ENCODE measurements at places on chromosomes 1 and 21.

GRCh38 chr1:243686159-243686558 lies 163.9 kb downstream of the AKT3 start:
- DNase-seq = no peak

- DNase-seq = no peak
Observed at GRCh38 chr21:29939924-29940275, at the start of gene GRIK1. GRIK1 (minus strand) TSS chr21:29939996.

DNA sequence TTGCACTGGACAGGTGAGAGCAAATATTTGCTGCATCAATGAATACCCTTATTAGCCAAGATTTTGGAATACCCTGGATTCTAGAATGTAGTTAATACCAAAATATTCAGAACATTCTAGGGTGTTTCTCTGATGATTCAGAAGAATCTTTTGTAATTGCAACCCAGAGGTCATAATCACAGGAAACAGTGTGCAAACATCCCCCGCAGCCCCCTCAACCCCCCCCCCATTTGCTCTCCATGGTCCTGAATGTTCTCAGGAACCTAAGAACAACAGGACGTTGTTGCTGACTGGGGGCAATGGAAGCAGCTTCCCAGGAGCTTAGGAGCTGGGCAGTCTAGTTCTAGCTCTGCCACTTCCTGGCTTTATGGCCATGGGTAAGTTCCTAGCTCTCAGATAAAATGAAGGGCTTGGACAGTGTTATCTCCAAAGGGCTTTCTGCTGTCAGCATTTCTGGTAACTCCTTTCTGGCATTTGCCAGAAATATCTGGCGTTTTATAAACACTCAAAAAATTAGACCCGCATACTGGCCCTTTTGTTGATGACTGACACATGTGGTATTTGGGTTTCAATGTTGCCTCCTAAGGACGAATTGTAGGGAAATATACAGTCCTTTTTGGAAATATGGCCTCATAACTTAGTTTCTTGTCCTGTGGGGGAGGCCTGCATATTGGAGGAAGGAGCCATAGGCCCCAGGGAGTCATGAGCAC lies 178.6 kb downstream of the RRAGC start:
- DNase-seq = no peak

DNA sequence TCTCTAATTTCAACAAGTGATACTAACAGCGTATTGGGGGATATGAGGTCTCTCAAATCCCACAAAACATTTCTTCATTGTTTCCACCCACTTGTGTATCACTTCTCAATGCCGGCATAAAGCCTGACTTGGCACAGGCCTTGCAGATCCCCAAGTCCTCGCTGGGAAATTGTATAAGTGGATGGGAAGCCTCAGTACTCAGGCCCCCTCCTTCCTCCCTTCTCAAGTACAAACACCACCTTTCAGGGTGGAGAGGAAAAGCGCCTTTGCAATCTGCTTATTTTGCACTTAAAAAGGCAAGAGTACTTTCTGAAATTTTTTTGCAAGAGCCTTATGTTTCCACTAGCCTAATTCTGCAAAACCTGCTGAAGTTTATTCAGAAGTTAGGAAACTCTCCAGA lies 25.8 kb upstream of the KLHDC8A start:
- DNase-seq = no peak

DNA sequence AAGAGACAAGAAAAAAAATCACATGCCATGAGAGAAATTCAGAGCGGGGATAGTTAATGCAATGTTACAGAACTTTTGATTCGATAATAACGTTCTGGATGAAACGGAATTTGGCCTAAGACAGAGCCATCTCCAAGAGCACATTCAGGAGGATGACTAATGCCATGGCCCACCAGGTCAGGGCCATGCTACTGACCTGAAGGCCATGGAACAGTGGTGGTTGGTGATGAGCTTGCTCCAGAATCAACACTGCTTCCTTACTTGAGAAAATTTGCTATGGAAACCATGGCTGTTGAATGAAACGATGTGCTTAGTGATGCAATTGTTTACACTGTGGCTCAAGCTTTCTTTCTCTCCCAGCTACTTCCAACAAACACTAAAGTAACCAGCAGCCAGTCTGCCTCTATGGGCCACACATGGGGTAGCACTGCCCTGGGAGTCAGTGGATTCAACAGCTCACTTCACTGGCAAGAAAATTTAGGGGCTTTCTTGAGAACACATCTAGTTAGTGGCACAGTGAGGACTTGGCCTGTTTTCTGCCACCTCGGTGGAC lies 299.1 kb downstream of the PCP4 start:
- no peak for DNase-seq

DNA sequence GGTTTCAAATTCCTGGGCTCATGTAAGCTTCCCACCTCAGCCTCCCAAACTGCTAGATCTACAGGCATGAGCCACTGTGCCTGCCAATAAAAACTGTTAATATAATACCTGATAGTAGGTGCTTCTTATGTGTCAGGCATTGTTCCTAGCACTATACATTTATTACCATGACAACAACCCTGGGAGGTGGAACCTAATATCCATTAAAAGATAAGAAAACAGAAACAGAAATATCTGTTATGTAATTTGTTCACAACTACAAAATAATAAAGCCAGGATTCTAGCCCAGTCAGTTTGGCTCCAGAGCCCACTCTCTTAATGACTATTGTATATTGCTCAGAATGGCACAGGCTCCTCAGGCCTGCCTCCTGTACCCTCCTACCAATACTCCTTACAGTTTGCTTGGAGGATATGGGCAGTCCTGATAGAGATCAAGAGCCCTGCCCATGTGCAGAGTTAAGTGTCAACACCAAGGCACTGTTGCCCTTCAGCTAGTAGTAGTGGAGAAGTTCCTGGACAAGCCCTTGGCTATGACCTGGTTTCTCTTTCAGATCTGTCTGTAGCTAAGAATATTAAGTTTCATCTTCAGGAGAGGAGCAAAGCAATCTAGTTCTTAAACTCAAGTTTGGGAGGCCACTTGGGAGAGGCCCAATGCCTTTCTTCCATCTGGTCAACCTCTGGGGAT lies 22.4 kb downstream of the RPL5 start:
- no peak for DNase-seq

DNA sequence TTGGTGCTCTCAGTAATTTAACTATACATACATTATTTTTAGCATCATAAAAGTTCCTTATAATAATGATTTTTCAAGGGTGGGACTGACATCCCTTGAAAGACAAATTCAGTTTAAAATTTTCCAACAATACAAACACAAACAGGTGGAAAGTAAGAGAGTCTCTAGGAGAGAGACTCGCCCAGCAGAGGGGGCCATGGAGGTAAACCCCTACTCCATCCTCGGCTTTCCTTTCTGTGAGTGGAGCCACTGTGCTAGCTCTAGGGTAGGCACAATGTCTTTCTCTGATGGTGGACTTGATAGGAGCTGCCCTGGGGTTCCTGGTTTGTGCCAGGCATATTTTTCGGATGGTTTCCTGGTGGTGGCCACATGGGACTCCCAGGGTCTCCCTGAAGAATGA lies 8.3 kb downstream of the CSMD2 start:
- no peak for DNase-seq

DNA sequence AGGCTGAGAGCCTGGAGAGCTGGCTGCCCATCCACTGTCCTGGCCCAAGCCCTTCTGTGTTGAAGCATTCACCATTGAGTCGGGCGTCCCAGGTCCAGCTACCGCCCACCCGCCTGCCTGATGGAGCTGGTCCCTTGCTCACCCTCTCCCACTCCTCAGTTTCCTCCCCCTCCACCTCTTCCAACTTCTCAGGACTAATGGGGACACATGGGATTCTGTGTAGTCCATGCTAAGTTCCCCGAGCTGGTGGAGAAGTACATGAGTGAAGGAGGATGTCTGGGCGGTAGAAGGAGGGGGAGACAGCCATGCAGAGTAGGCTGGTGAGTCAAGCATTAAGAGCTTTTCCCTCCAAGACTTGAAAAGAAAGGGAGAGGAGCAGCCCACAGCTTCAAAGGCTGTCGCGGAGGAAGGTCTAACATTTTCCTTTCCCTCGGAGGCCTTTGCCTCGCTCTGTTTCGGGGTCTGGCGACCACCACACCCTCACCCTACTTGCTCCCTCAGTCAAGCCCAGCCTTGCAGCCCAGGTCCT lies 561 bp downstream of the SLC26A9 start:
- DNase-seq = no peak

- DNase-seq = no peak
Observed at GRCh38 chr1:2405588-2406295, 6.6 kb downstream of the PEX10 start.

GRCh38 chr1:50949286-50949982 lies 10.6 kb downstream of the FAF1 start:
- DNase-seq = no peak

DNA sequence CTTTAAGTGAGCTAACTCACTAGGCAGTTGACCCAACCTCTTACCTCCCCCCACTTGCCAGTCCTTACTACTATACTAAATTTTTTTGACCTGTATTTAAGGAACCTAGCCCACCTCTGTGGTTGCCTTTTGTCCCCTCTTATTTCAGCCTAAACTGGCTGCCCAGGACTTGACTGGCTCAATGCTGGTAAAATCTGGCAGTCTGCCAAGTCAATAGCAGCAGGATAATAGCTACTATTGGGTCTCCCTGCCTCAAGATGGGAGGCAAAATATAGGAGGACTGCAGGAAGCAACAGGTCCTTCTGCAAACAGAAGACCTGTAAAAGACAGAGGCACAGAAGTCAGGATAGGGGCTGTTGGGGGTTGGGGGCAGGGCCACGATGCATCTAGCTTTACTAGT lies 144.2 kb upstream of the POGK start:
- DNase-seq = no peak

DNA sequence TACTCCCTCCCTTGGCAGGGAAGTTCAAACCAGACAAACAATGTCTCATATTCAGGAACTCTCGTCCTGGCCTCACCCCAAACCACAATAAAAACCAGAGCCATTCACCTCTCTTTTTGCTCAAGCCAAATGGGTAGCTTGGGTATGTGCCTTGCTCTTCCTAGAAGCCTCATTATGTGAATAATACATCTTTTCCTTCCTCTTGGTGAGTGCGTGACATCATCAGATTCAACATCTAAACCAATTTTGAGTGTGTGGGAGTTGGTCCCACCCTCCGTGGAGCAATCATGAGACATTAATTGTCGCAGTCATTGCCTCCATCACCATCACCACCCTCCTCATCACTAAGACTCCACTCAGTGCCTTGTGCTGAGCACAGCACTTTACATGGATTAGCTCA lies 482.9 kb downstream of the PTPRU start:
- DNase-seq = no peak

DNA sequence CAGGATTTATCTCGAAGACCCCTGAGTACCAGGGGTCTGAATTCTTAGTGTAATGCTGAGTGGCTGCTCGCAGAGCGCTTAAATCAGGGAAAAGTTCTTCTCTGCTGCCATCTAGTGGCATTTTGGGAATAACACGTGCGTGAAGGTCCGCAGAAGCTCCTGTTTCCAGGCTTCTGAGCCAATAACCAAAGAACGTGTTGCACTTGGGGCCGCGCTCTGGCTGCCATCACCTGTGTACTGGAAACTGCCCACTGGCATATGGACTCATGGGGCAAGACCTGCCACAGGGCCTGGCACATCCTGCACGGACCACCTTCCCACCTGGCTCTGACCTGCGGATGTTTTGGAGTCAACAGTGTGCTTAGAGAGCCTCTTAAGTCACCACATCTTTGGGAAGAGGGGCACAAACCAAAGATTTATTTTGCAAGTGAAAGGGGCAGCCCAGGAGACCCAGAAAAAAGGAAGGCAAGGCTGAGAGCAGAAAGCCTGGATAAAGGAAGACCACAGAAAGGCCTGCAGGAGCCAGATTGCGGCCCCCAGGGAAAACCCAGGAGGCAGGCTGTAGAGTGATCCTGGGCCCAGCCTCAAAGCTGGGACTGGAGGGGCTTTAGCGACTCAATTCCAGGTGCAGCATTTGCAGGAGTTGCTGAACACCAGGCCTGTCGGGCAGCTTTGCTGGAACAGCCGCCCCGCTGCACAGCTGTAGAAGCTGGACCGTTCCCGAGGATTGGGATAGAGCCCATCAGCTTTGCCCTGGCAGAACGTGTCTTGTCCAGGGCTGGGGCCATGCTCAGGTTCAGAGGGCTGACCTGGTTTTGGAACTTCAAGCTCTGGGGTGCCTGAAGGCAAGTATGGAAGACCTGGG lies 13.0 kb downstream of the CHIT1 start:
- DNase-seq = peak; percentile 48

GRCh38 chr21:33674226-33674625 lies 31.9 kb downstream of the ITSN1 start:
- DNase-seq = no peak

DNA sequence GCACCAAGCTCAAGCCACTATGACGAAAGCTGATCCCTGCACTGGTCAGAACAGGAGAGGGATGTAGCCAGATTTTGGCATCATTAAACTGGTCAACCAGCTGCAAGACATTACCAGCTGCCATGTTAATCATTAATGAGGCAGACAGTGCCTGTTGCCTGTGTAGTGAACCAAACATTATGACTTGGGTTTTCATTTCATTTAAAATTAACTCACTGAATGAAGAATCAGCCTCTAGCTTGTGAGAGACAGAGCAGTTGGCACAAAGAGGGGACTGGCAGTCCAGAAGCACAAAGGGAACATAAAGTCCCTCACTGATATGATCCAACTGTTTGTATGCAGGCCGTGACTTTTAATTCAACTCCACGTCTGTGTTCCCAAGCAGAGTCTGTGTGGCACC lies 318.9 kb downstream of the SEC16B start:
- no peak for DNase-seq

DNA sequence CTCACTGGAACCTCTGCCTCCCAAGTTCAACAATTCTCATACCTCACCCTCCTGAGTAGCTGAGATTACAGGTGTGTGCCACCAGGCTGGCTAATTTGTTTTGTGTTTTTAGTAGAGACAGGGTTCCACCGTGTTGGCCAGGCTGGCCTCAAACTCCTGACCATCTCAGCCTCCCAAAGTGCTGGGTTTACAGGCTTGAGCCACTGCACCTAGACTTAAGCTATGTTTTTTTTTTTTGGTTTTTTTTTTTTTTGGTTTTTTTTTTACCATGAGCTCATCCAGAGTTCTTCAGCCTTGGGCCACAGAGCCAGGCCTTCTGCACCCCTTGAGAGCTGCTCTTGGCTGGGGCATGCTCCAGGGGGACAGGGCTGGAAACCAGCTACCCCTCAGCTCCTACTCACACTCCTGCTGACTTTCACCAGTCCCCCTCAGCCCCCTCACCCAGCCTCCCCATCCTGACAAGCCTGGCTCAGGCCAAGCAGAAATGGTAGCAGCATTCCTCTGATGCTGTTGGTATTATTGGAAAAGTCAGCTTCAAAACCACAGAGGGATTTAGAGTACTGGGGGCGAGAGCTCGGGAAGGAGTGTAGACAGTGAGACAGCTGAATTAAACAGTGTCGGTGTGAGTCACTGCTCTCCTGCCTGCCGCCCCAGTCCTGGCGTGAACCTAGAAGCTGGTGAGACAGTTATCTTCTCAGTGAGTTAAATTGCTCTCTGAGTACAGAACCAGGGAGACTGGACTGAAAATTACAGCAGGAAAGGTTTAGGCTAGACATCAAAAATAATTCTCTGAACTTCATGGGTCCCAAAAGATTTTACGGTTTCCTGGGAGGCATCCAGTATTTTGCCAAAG lies 63.7 kb downstream of the NAV1 start:
- no peak for DNase-seq

GRCh38 chr1:151486557-151486956 lies 24.6 kb upstream of the CGN start:
- no peak for DNase-seq
